ENCODE measurements at places on chromosomes 4 and X.

DNA sequence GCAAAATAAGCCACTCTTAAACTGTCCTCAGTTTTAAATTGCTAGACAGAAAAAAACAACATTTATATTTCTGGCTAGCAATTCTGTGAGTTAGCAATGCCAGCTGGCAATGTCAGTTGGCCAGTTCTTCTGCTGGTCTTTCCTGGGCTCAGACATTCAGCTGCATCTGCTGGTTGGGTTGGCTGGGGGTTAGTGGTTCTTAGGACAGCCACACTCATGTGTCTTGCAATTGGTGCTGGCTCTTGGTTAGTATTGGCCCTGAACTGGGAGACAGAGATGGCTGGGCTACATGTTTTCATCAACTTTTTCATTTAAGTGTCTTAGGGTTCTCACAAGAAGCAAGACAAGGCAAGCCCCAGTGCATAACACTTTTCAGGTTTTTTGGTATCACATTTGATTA, 48.0 kb upstream of the PDLIM5 start:
- DNase-seq: peak; percentile 59

- no peak for DNase-seq
Measured at GRCh38 chr4:3160438-3160837, 86.0 kb downstream of the HTT start.

- peak; percentile 86 for DNase-seq
Measured at GRCh38 chr4:742742-743311, 37.2 kb downstream of the PCGF3 start.

GRCh38 chr4:178611062-178611461, 1168.8 kb upstream of the AGA start:
- DNase-seq: no peak

DNA sequence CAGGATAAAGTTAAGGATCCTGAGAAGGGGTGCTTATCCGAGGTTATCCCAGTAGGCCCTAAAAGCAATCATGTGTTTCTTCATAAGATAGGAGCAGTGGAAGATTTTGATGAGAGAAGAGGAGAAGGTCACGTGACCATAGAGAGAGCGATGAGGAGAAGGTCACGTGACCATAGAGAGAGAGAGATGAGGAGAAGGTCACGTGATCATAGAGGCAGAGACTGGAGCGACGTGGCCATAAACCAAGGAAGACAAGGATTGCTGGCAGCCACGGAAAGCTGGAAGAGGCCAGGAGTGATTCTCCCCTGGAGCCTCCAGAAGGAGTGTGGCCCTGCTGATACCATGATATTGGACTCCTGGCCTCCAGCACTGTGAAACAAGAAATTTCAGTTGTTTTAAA, 38.4 kb upstream of the ZNF518B start:
- DNase-seq: no peak

GRCh38 chr4:113935190-113935589, 44.3 kb downstream of the ARSJ start:
- DNase-seq: no peak

- DNase-seq: peak; percentile 91
Measured at GRCh38 chr4:186587416-186588018, 32.1 kb upstream of the MTNR1A start.

- no peak for DNase-seq
Measured at GRCh38 chr4:124390861-124391260, 321.7 kb downstream of the ANKRD50 start.

DNA sequence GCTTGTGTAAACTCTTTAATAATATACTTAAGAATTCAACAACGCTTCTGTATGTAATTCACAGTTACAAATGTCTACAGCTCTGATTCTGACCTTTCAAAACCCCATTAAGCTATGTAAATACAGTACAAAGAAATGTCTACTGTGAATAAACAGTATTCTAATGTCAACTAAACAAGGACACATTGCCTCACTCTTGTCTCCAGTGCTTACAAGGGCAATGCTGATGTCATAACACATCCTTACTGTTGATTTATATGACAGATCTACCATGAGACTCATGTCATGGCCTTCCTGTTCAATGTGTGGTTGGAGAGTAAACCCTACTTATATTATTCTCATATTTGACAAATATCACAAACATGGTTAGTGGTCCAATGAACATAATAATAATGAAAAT, 256.1 kb upstream of the ADGRL3 start:
- DNase-seq: no peak

DNA sequence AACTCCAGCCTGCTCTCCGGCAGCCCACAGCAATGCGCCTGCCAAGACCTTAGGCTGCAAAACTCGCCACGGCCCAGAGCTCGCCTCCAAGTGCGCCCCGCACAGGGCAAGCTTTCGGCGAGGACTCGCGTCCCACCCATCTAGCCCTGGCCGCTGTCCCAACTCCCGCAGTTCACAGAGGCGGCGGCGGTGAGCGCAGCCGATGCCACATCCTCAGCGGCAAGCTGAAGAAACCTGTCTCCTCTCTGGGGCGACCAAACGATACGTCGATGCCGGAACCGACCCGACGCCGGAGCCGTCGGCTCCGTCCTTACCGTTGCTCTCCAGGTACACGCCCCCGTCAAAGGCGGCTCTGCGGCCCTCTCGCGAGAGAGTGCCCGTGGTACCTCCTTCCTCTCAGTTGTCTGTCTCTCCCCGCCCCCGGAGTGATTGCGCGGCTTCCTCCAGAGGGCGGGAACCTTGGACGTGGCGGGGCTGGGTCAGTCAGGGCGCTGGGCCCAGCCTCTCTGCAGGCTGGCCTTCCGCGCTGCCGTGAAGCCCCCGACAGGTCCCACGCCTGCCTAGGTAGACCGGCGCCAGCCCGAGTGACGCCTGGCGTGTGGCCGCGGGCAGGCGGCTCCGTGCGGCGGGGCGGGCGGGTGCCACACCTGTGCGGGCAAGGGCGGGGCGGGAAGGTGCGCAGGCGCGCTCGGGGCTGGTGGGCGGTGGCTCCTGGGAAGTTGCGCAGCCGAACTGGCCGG, 380 bp upstream of the RAB33B start:
- DNase-seq: peak; percentile 99

GRCh38 chrX:154812341-154813101, 7.2 kb upstream of the MPP1 start:
- DNase-seq: no peak

DNA sequence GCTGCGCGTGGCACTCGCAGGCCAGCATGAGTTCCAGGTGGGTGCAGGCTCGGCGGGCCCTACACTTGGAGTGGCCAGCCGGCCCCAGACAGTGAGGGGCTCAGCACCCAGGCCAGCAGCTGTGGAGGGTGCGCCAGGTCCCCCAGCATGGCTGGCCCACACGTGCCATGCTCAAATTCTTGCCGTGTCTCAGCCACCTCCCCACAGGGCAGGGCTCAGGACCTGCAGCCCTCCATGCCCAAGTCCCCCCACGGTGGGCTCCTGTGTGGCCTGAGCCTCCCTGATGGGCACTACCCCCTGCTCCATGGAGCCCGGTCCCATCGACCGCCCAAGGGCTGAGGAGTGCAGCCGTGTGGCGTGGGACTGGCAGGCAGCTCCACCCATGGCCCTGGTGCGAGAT, 210.2 kb downstream of the COX7B2 start:
- no peak for DNase-seq

DNA sequence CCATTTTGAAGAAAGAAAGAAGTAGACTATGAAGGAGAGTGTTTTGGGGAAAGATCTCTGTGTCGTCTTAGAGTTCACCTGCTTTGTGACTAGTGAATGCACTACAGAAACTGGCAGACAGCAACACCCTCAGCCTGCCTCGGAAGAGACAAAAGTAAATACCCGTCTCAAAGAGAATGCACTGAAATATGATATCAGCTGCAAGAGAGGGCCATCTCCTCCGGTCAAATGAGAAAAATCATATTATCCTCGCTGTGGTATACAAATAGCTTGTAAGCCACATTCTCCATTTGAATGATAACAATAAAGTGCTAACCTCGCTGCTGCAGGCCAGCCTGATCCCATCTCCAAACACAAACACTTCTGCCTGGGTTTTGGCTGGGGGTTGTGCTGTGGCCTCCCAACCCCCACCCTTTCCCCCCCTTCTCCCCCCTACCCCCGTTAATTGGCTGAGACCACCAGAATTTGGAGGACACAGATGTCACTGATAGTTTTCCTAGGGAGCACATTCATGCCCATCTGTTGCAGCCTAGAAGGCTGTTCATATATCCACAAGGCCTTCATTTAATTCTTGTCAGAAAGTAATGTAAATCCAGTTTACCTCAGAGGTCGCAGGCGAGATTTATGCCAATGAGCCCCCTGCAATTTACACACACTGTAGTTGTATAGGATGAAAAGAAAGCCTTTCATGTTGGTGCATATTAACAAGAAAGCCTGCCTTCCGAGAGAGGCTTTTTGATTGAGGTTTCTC, 46.3 kb downstream of the ALPK1 start:
- no peak for DNase-seq

- no peak for DNase-seq
Measured at GRCh38 chr4:28148221-28148620, 1287.6 kb downstream of the STIM2 start.

DNA sequence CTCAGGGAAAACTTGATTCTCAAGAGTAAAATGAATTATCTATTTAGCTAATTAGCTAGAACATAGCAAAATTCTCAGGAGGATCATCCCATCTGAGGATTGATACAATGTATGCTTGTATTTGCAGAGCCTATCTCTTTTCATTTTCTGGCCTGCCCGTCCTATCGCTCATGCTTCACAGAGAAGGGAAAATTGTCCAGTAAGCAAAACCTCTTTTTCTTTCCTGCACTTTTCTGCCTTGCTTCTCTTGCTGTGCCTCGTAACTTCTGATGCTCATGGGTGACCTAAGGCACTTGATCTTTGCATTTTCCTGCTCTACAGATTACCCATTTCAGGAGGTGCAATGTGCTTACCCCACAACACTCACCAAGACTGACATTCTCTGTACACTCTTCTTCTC, 88.1 kb downstream of the GBA3 start:
- no peak for DNase-seq

DNA sequence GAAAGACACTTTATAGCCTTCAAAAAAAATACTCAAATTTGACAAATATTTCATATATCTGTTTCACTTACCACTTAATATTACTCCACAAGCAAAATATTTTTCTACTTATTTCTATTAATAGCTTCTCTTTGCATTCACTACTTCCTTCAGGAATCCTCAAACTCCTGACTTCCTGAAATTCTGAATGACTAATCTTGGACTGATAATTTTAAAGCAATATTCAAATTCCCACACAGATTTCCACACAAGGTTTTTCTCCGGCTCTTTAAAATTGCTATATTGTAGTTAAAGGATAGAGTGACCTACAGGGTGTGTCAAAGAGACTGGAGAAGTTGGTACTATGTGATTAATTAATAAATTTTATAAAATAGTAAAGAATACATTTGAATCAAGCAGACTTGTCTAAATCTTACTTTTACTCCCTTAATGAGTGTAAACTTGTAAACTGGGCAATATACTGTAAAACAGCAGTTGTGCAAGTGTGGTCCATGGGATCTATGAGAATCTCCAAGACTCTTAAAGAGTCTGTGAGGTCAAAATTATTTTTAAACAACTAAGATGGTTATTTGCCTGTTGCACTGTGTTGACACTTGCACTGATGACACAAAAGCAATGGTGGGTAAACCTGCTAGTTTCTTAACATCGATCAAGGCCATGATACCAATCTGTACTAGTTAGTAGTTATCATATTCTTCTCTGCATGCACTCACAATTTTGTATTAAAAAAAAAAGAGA, 44.5 kb downstream of the ANKRD17 start:
- DNase-seq: no peak

DNA sequence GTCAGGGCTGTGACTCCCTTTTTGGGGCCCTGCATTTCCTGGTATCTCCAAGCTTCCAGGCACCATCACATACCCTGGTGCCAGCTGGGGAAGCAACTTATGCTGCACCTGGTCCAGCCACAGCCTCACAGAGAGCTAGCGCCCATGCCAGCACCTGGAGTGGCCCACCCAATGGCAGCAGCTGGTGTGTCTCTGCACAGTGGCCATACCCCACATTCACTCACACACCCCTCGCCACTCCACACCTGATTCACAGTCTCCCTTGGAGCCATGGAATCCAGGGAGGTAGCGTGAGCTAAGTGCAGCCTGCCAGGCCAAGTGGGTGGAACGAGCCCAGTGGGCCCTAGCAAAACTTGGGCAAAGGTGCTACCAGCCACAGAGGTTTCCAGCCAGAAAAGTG, 56.8 kb downstream of the COX18 start:
- DNase-seq: no peak

DNA sequence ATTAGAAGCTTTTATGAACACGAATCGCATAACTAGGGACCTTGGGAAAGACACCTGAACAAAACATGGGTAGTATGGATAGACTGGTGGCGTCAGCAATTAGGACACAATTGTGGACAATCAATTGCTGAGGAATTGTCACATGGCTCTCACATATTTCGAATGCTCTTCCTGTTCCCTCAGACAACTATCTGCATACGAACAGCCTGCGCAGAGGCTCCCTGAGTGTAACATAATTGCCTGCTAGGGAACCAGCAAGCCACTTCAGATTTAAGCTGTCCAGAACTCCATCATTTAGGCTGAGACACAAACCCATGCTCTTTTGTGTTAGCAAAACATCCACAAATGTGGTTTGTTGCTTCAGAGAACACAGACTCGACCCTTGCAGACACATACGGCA, 160.8 kb downstream of the MGST2 start:
- no peak for DNase-seq

- no peak for DNase-seq
Measured at GRCh38 chr4:74667944-74668343, 126.4 kb downstream of the BTC start.

- DNase-seq: no peak
Measured at GRCh38 chr4:108425988-108426387, 194.4 kb upstream of the RPL34 start.

- DNase-seq: no peak
Measured at GRCh38 chrX:16386126-16386525, 218.8 kb downstream of the MAGEB17 start.

DNA sequence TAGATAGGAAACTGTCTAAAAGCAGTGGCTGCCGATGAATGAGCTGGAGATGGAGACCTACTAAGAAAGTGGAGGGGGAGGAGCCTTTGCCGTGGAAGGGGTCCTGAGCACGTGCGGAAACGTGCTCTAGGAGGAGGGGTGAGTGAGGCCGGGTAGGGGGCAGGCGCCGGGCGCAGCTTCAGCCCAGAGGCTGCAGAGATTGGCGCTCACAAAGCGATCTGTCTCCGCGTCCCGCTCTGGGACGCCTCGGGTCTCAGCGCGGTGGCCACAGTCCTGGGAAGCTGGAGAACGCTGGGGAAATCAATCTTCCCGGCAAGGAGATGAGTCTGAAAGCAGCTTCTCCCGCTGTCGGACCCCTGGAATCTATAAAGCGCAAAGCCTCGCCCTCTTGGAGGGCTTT, 444 bp upstream of the ARHGAP6 start:
- no peak for DNase-seq

DNA sequence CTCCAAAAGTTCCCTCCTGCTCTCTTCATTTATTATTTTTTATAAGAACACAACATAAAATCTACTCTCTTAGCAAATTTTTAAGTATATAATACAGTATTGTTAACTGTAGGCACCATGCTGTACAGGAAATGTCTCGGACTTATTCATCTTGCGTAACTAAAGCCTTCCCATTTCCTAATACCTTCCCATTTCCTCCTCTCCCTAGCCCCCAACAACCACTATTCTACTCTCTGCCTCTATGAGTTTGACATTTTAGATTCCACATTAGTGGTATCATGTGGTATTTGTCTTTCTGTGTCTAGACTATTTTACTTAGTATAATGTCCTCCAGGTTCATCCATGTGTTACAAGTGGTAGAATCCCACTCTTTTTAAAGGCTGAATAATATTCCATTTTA, 15.8 kb upstream of the SYTL4 start:
- DNase-seq: no peak
